ENCODE measurements at places on chromosomes 4 and X.

DNA sequence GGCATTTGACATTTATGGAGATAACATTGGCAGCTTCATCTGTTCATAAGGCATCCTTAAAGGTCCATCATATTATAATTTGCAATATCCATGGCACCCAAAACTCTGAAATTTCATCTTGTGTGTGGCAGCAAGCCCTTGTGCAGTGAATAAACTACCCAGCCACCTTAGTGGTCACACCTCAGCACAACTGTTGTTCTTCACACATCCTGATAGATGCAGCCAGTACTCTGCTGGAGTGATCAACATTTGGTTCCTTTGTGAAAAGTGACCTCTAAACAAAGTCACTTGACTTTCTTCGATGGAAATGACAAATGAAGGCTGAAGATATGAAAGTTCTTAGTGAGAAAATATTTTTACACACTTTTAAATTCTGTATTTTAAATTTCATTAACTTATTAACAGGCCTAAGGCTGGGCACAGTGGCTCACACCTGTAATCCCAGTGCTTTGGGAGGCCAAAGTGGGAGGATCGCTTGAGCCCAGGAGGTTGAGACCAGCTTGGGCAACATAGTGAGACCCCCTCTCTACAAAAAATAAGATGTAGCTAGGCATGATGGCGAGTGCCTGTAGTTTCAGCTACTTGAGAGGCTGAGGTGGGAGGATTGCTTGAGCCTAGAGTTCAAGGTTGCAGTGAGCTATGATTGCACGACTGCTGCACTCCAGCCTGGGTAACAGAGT lies 161.4 kb downstream of the SPRY1 start:
- no peak for DNase-seq

DNA sequence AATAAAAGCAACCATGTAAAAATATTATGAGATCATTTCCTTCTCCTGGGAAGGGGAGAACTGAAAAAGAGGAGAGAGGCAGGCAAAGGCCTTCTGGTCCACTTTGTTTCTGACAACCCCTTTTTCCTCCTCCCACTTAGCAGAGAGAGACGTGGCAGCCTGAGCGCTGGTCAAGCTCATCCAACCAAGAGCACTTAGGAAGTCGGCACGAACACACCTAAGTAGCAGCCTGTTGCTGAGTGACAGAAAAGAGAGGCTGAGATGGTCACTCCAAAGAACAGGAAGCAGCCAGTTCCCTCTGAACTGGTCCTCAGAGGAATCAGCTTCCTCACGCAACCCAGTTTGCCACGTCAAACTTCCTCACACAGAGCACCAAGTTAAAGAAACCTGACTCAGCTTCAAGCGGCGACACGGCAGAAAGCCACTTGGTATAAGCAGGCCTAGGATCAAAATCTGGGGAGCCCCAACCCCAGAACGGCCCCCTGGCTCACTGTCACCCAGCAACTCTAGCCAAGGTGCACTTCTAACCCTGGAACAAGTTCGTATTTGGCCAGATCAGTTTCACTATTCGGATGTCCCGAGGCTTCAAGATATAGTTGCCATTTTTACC lies 861 bp downstream of the SEC24D start:
- peak; percentile 76 for DNase-seq

DNA sequence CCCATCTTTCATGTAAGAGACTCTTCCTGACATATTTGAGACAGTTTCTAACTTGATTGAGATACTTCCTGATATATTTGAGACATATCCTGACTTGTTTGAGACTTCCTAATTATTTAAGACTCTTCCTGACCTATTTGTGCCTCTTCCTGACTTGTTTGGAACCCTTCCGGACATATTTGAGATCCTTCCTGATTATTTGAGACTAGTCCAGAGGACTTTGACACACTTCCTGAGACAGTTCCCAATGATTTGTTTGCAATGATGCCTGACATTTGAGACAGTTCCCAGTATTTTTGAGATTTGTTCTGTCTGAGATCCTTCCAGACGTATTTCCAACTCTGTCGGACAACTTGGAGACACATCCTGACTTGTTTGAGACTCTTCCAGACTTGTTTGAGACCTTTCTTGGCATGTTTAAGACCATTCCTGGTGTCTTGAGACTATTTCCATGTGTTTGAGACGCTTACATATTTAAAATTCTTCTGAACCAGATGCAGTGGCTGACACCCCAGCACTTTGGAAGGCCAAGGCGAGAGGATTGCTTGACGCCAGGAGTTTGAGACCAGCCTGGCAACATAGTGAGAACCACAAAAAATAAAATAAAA lies 118.9 kb upstream of the USP9X start:
- no peak for DNase-seq

- DNase-seq, result no peak
These were observed 71.1 kb upstream of the MSANTD1 start for GRCh38 chr4:3177905-3178304.

DNA sequence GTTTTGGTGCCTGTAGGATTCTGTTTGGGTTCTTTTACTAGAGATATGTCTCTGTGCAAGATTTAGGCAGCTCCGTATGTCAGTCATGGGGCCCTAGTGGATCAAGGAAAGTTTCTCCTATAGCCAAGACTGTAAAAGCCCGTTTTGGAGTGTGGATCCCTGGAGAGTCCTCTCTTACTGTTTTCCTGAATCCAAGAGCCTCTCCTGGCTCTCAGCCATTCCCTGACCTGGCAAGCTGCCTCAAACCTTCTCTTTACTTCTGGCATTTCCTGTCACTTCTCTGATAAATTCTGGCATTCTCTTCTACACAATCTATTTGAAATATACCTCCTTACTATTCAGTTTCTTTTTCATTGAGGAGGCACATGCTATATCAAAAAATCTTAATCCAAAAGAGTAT lies 41.4 kb downstream of the DCAF12L2 start:
- no peak for DNase-seq

GRCh38 chrX:4935401-4935800 lies 1222.0 kb upstream of the PRKX start:
- DNase-seq, result no peak

DNA sequence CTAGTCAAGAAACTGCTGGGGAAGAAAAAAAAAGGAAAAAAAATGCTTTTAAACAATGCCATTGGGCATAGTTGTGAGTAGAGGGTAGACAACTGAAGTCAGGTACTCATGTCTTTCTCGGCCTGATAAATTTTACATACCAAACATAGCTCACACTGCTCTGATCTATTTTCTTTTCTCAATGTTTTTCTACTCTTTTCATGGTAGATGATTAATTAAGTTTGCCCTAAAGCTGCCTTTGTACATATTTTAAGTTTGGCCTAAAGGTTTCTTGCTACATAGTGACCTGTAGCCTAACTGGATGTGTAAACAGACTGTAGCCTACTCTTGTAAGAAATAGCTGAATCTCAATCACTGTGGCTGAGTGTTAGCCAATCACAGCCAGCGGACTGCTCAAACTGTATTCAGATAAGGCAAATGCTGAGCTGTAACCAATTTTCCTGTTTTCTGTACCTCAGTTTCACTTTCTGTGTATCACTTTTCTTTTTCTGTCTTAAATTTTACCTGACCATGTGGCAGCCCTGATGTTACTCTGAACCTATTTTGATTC lies 121.0 kb downstream of the PCDH10 start:
- no peak for DNase-seq

GRCh38 chr4:144748814-144749555 lies 103.0 kb downstream of the HHIP start:
- no peak for DNase-seq
